Right kidney (tissue), 9 donors: ENCODE measurements at places on chromosomes 11 and 22.
A peak's percentile ranks its signal among the peaks of the same experiment; 100 is the strongest.

- DNase-seq = no peak
Observed at GRCh38 chr11:36469063-36469462, 41.0 kb downstream of the TRAF6 start.

DNA sequence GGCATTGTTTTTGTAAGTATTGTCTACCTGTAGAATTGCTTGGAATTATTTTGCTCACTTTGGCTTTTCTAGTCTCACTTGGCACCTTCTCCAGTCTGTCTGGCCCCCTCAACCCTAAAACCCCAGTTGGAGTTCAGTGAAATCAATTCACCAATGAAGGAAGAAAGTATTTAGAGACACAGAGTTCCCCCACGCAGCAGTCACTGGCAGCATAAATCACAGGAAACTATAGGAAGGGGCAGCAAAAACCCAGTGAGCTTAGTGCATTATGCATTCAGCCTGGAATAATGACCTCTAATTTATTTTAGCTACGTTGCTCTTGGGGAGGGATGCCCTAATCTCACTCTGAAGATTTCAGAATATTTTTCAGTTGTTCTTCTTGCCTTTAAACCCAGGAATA lies 204.7 kb upstream of the BLID start:
- peak; percentile 31 for DNase-seq

- peak; percentile 72 for DNase-seq
Observed at GRCh38 chr11:32433914-32434355, 1.4 kb downstream of the WT1 start.

DNA sequence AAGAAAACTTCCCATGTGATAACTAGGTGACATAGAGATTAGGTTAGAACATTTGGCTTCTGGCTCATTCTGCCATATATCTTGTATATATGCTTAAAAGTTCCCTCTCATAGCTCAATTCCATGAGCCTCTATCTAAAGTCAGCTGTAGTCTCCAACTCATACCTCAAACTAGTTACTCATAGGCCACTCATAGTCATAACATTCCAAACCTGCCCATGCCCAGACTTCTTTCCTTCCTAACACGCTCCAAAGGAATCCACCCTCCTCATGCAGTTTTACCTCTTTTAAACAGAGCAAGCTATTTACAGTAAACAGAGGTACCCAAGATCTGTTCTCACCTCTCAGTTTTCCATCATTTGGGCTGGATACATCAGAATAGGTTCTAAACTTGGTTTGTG lies 39.4 kb downstream of the GLYATL2 start:
- no peak for DNase-seq

GRCh38 chr11:34575261-34575660 lies 45.6 kb upstream of the EHF start:
- DNase-seq = no peak

DNA sequence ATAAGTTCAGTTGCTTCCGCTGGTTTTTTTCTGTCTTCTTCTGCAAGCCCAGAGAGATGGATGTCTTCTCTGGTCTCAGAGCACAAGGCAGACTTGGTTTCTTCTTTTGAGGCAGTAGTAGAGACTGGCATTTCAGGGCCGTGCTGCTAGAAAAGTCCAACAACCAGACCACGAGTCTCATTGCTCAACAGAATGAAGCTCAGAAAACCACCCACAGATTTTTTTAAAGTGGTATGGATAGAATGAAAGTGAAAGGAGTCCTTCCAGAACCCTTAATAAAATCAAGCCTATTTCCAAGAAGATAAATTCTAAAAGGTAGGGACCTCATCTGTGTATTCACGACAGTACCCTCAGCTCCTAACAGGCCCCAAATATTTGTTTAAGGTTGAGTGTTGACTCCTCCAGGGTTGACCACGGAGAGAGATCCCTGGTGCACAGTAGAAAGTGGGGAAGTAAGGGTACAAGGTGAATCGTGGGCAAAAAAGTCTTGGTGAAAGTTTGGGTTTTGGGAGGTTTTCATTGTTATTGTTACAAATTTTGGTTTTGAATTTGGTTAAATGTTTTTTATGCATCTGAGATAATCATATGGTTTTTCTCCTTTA lies 43.6 kb upstream of the DDX6 start:
- DNase-seq = no peak

DNA sequence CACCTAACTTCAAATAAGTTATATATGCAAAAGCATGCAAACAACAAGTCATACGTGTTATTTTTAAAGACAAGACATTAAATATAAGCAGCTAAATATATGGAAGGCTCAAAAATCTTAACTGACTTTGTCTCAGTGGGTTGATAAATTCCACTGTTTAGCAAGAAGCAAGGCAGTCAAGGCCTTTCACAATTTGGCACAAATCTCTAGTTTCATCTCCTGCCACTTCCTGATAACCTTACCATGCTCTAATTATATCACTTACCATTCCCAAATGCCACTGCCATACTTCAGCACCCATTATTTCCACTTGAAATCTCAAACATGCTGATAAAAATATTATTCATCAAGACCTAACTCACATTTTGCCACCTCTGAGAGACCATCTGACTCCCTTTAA lies 24.8 kb downstream of the DCUN1D5 start:
- DNase-seq = no peak

- DNase-seq = no peak
Observed at GRCh38 chr11:12173111-12173510, 62.7 kb downstream of the MICAL2 start.

DNA sequence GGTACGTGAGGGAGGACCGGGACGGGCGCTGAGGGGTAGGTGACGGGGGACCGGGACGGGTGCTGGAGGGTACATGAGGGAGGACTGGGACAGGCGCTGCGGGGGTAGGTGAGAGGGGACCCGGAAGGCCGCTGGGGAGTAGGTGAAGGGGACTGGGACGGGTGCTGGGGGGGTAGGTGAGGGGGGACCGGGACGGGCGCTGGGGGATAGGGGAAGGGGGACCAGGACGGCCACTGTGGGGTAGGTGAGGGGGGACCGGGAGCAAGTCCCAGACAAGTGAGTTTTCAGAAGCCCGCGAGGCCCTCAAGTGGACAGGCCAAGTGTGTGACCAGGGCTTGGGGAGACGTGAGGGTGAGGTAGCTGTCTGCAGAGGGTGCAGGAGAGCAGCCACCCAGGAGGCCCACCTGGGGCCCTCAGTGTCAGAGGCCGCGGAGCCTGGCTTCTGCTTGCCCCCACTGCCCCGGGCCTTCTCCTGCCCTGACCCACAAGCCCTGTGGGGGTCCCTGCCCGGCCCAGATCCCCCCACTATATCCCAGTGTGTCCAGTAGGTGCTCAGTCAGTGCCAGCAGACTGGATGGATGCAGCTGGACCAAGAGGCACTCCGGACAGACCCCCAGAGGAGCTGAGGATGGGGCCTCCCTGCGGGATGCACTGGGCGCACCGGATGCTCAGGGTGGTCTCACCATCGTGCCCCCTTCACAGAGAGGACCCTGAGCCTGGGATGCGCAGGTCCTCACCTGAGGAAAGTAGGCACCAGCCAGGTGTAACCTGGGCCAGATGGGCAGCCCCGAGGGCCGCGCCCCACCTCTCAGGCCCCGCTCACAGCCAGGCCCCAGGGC lies 44.2 kb upstream of the TH start:
- no peak for DNase-seq

DNA sequence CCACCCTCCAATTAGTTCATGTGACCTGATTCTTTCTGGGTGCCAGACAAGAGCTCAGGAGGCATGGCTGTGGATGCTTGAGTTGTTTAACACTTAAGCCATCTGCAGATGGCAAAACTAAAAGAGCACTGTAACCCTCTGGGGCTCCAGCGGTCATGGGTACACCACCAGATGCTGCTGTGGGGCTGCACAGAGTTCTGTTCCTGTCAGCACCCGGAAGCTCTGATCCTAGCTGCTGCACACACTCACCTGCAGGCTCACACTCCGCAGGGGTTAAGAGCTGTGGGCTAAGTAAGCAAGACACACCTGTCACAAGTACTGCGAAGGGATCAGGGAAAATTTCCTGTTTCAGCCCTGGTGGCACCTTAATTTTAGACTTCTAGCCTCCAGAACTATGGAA lies 307.8 kb downstream of the C11orf87 start:
- DNase-seq = no peak

GRCh38 chr11:64316672-64317324 lies 561 bp downstream of the TRMT112 start:
- DNase-seq = no peak

DNA sequence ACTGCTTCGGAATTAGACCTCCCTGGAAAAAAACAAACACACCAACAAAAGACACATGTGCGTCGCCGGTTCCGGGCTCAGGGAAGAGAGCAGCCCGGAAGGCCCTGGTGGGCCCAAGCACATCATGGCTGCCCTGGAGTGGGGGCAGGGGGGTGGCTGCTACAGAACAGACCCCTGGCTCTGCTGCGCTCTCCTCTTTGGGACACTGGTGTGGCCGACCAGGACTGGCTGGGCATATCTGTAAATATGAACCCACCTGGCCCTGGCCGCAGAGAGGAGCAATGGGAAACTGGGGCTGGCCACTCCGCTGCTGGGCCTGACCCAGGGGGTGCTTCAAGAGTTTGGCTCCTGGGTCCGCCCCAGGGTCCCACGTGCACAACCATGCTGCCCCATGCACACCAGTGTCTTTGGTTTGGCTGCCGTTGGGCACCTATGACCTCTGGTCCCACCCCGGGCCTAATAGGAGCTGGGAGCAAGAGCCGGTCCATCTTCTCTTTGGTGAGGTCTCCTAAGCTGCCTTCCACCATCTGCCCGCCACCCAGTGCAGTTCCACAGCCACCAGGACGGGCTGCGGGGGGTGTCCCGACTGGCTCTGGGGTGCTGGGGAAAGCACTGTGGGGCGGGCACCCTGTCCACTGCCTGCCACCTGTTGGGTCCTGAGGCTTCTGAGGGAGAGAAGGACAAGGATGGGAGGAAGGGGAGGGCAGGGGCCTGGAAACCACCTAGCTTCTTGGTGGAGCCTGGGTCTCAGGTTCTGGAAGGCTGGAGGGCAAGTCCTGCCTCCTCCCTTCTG lies 30.1 kb downstream of the PPM1F start:
- DNase-seq = no peak

GRCh38 chr11:69380451-69380901 lies 86.5 kb downstream of the MYEOV start:
- DNase-seq = peak; percentile 46

DNA sequence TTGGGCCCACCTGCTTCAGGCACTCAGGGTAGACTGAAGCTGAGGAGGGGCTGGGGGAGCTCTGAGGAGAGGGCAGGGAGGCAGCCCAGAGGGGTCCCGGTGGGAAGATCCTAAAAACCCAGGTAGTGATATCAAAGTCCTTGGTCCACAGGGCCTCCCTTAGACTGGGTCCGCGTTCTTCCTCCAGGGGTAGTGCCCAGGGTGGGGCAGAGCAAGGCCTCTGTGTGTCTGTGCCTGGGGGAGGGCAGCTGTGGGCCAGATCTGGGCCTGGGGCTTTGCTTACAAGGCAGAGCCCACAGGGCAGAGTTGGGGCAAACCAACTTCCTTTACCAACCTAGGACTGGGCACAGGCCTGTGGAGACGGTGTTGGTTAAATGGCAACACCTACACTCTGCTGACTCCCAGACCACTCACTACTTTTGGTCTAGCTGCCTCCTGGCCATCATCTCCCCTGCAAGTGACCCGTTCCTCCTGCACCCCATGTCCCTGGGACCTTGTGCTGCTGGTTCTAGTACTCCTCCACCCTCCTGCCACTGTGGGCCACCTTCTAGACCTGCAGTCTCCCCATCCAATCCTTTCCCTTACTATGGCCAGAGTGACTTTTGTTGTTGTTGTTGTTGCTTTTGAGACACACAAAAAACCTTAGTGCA lies 15.8 kb downstream of the ATG16L2 start:
- DNase-seq = no peak

GRCh38 chr11:68594123-68594522 lies 90.2 kb upstream of the GAL start:
- DNase-seq = no peak

DNA sequence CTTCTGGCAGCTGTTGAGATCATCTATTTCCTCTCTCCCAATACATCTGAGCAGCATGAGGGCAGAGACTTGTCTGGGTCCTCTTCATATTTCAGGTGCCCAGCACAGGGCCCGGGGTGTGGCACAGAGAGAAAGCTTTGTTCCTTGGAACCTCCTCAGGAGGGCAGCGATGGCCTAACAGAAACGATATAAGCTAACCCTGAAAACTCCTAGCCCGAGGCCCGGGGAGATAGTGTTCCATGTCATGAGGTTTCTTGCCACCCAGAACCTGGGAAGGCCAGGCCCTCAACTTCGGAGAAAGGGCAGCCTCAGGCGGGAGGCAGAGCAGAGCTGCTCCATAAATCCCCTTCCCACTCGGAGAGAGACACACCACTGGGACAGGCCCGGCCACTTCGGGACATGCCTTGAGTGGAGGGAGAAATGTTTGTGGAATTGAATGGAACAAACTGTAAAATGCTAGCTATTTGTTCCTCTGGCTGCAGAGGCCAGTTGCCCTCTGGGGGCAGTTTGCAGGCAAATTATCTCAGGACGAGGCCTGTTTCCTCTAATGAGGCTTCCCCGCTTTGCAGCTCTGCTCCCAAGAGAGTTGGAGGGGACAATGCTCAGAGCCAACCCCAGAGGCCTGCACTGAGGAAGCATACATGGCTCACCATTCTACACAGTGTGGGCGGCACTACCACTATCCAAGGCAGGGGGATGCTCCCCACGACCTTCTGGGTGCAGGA lies 11.6 kb downstream of the ARRB1 start:
- peak; percentile 38 for DNase-seq

DNA sequence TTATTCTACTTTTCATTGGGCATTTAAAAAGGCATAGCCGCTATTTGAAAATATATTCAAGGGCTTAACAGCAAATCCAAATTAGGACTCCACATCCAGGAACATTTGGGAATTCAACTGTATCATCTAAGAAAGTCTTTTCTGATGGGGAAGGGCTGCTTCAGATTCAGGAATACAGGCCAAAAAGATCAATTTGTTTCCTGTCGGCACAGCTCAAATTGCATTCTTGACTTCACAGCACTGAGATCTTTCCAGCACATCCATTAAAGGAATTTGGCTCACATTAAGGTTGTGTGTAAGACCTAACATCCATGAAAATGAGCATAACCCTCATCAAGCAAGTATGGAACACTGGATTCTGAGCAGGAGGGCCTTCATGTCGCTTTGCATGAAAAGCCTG lies 1169.5 kb upstream of the CCDC90B start:
- DNase-seq = no peak

GRCh38 chr11:61542024-61542461 lies 33.5 kb downstream of the LRRC10B start:
- DNase-seq = no peak

DNA sequence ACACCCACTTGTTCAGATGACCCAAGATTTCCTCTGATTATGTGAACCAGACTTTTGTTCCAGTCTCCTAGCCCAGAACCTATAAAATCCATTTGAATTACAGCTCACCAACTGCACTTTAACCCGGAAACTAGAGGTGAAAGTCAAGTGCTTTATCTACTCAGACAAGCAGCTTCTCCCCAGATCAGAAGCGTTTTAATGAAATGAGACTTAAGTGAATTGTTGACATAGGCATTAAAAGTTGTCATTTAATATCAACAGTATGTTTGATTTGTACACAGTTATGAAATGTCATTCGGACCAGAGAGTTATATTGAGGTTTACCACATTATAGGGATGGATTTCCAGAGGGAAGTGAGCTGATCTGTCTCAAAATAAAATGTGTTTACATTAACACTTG lies 52.0 kb downstream of the CADM1 start:
- DNase-seq = no peak

GRCh38 chr11:10263929-10264328 lies 30.1 kb downstream of the SBF2 start:
- no peak for DNase-seq

GRCh38 chr11:134417871-134418840 lies 6.1 kb upstream of the B3GAT1 start:
- DNase-seq = no peak
